Aortic smooth muscle cell (primary cell): ENCODE measurements at places on chromosomes 3 and 15. TPM values are rescaled to one million over a fixed set of nuclear protein-coding genes. Genes with fewer than 3 reads are reported as not detected.

PIERCE2 gene
- 2.4 TPM in 2 replicates for total RNA-seq

GP9 gene
- not detected in 2 replicates for total RNA-seq

SLC28A1 gene
- not detected in 2 replicates for total RNA-seq

EFCC1 gene
- total RNA-seq = under 0.01 TPM in 1 of 2 replicates, not detected in the other

LNP1 gene
- 5.0 and 7.3 TPM in 2 replicates for total RNA-seq

COL6A5 gene
- not detected in 2 replicates for total RNA-seq

PAQR9 gene
- 0.25 and 0.40 TPM in 2 replicates for total RNA-seq

THRB gene
- total RNA-seq = 2.8 and 4.5 TPM in 2 replicates

FAM3D gene
- 0.13 and 0.19 TPM in 2 replicates for total RNA-seq

PP2D1 gene
- total RNA-seq = not detected in 2 replicates

ISLR2 gene
- not detected in 2 replicates for total RNA-seq

CAMK2N2 gene
- 0.50 and 0.66 TPM in 2 replicates for total RNA-seq

ZCWPW2 gene
- 0.79 and 0.99 TPM in 2 replicates for total RNA-seq

CELSR3 gene
- 0.37 and 0.66 TPM in 2 replicates for total RNA-seq

SH2D7 gene
- total RNA-seq = not detected in 2 replicates

SERINC4 gene
- under 0.01 and 0.06 TPM in 2 replicates for total RNA-seq

ZNF280D gene
- total RNA-seq = 25.9 and 34.3 TPM in 2 replicates

GALNT15 gene
- total RNA-seq = 2.8 and 11.5 TPM in 2 replicates

CYP1A2 gene
- total RNA-seq = not detected in 2 replicates

CLDN1 gene
- total RNA-seq = not detected in 2 replicates

PRR23A gene
- not detected in 2 replicates for total RNA-seq

GNB5 gene
- total RNA-seq = 21.3 and 31.3 TPM in 2 replicates

ARMC8 gene
- 34.3 and 46.0 TPM in 2 replicates for total RNA-seq

ADPGK gene
- total RNA-seq = 61.4 and 62.6 TPM in 2 replicates

ANKUB1 gene
- not detected in 2 replicates for total RNA-seq

BLM gene
- total RNA-seq = 3.3 and 5.3 TPM in 2 replicates

AQR gene
- total RNA-seq = 16.8 and 20.8 TPM in 2 replicates

CCDC12 gene
- total RNA-seq = 30.8 and 43.5 TPM in 2 replicates

NR2E3 gene
- total RNA-seq = 0.06 and 0.13 TPM in 2 replicates

ARHGEF26 gene
- 1.8 and 2.6 TPM in 2 replicates for total RNA-seq

VIPR1 gene
- total RNA-seq = 0.26 and 1.4 TPM in 2 replicates

EOMES gene
- under 0.01 and 0.06 TPM in 2 replicates for total RNA-seq

DNAJA4 gene
- total RNA-seq = 2.1 and 3.0 TPM in 2 replicates

AP3B2 gene
- total RNA-seq = 0.40 and 0.56 TPM in 2 replicates

SNRPN gene
- total RNA-seq = 160 and 171 TPM in 2 replicates

CHRNB4 gene
- total RNA-seq = not detected in 2 replicates

DISP2 gene
- total RNA-seq = 0.13 and 0.25 TPM in 2 replicates

FOXL2NB gene
- total RNA-seq = not detected in 2 replicates

IL17RB gene
- not detected in 2 replicates for total RNA-seq

CD200R1L gene
- total RNA-seq = not detected in 2 replicates

ACTRT3 gene
- total RNA-seq = 5.8 and 6.1 TPM in 2 replicates

MYO1E gene
- total RNA-seq = 36.1 and 58.0 TPM in 2 replicates

AADACL2 gene
- total RNA-seq = not detected in 2 replicates

SAMD7 gene
- not detected in 2 replicates for total RNA-seq

CLRN1 gene
- not detected in 2 replicates for total RNA-seq

TIMP4 gene
- total RNA-seq = 0.92 and 1.6 TPM in 2 replicates

PSMD2 gene
- 404 and 624 TPM in 2 replicates for total RNA-seq

LRRC31 gene
- not detected in 2 replicates for total RNA-seq

DAPK2 gene
- 2.4 and 2.9 TPM in 2 replicates for total RNA-seq

LRTM1 gene
- total RNA-seq = not detected in 2 replicates

PGBD4 gene
- 2.2 and 2.4 TPM in 2 replicates for total RNA-seq

EPHB3 gene
- total RNA-seq = 1.5 and 2.7 TPM in 2 replicates
